Caco-2 (cell line): ENCODE measurements at places on chromosomes 6 and 20.

GRCh38 chr6:28738396-28738765, 185.4 kb downstream of the TRIM27 start:
- DNase-seq: no peak

GRCh38 chr6:53581173-53581773, 36.4 kb upstream of the GCLC start:
- DNase-seq: no peak

DNA sequence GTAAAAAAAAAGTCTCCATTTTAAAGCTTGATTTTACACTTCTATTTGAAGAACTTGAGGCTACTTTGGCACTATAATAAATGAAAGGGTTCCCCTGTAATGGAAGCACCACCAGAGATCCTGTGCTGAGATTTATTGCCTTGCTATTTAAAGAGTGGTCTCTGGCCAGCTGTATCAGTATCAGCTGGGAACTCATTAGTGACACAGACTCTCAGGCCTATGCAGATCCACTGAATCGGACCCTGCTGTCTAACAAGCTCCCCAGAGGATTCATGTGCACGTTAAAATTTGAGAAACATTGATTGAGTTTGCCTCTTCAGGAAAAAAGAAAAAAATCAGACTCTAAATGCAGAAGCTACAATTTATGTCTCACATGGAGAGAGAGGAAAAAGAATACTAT, 299.9 kb upstream of the BMP2 start:
- DNase-seq: no peak

GRCh38 chr20:50257860-50258259, 67.2 kb downstream of the CEBPB start:
- no peak for DNase-seq

DNA sequence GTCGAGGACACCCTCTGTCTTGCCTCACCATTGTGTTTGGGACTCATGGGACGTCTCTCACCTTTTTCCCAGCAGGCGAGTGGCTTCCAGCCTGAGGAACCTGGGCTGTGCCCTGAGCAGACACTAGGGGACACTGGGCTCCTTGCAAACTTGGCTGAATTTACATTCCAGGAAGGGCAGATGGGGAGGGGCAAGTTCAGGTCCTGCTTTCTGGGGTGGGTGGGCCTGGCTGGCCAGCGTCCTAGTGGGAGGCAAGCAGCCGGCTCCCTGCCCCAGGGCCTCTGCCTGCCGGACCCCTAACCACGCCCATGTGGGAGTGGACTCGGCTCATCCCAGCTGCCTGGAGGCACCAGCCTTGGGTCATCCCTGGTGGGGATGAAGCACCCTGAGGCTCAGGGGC, 48.2 kb upstream of the MLN start:
- DNase-seq: peak; percentile 68

- peak; percentile 94 for DNase-seq
Measured at GRCh38 chr6:157221049-157221816, 102.1 kb downstream of the TMEM242 start.

DNA sequence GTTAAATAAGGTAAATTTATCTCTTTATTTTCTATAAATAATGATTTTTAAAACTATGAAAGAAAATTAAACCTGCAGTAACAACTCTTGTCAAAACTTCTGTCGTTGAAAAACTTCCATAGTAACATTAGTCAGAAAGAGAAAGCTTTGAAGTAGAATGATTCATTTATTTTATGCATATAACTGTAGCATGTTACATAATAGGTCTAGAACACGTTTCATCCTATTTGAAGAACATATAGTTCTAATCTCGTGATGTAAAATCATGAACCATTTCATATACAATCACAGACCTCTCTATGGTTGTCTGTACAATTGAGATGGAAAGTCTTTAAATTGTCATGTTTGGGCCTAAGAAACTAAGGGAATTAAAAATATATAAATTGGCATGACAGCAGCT, 61.3 kb upstream of the MYLIP start:
- DNase-seq: no peak

DNA sequence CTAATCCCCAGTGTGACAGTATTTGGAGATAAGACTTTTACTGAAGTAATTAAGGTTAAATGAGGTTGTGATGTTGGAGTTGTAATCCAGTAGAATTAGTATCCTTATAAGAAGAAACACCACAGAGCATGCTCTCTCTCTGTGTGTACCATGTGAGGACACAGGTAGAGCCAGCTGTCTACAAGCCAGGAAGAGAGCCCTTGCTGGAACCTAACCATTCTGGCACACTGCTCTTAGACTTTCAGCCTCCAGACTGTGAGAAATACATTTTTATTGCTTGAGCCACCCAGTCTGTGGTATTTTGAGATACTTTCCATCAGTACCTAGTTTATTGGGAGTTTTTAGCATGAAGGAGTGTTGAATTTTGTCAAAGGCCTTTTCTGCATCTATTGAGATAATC, 110.2 kb downstream of the PHF3 start:
- DNase-seq: no peak
